B cell (primary cell): ENCODE measurements at places on chromosomes 2 and 18.

DNA sequence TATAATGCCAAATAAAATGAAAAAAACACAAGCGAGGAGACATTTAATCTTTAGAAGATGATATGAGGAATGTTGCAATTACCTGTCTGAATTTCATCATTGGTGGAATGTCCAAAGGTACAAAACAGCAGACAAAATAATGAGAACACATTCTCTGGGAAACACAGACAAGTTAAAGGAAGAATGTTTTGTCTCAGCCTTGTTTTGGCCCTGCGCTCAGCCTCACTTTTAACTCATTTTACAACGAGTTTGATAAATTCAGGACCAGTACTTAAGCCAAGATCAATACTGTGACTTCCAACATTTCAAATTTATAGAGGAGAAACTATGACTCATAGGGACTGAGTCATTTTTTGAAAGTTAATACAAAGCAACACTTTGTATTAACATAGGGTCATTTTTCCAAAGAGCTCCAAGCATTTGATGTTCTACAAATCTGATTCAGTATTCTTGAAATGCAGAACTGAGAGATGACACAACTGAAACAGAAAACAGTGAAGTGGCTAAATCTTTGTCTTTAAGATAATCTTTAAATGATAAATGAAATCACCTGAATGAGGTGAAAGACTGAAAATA, 833.2 kb upstream of the CHAC2 start:
- DNase-seq = no peak

DNA sequence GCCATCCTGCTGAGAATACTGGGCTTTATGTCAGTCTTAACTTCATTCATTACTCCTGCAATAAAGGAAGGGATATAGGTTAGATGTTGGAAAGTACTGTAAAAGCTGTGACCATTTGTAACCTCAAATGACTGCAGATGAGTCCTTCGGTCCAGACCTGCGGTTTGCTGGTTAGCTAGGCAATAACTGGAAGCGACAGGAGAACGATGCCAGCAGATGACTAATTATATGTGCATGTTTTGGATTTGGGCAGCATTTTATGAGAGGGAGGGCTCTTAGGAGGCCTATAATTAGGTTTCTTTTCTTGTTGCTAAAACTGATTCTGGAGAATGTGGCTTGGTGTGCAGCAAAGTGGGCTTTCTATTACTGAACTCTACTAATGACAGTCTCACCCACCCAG, 205.6 kb downstream of the TMEM182 start:
- DNase-seq = no peak

DNA sequence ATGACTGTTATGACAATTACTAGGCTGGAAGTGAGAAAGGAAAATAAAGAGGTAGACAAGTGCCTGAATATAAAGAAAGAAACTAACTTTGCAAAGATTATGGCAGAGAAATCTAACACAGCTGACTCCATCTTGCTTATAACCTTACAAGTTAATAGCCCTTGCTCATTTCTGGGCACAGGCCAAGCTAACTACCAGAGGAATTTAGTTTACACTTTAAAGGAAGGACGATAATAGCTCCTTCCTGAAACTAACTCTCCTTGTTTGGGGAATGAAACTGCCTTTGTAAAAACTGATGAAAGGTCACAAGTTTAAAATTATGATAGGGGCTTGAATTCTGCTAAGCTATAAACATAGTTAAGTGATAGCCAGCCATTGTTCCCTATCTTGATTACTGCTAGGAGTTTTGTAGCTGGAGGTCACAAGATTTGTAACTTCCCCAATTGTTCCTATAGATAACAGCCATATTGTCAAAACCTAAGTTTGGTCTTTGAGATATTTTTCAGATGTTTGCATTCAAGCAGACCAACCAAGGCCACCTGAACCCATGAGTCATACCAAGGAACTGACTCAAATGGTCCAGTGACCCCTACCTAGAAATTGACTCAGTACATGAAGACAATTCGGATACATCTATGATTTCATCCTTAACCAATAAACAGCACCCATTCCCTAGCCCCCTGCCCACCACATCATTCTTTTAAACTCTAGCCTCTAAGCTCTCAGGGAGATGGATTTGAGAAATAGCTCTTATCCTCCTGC, 209.2 kb upstream of the LRATD1 start:
- DNase-seq = no peak

DNA sequence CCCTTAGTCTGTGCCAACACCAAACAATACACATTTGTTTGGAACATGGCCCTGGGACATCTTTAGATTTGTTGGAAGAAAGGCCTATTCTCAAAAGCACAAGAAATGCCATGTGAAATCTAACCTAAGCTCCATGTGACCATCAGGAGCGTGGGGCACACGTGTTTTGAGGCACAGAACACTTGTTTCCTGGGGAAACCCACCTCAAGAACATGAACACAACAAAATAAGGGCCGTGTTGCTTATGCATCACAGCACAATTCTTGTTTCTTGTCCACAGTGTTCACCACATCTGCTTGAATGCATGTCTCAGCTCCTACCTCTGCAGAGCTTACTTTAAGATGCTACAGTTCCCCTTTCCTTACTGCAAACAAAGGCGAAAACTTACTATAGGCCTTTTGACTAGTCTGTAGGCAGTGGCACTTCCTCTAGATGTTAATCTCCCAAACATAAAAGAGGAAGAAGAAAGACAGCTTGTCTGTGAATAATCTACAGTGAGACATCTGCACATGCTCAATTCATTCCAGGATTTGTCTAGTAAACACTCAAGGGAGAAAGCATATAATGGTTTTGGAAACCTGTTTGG, 165.0 kb downstream of the ANKRD44 start:
- peak; percentile 93 for DNase-seq

DNA sequence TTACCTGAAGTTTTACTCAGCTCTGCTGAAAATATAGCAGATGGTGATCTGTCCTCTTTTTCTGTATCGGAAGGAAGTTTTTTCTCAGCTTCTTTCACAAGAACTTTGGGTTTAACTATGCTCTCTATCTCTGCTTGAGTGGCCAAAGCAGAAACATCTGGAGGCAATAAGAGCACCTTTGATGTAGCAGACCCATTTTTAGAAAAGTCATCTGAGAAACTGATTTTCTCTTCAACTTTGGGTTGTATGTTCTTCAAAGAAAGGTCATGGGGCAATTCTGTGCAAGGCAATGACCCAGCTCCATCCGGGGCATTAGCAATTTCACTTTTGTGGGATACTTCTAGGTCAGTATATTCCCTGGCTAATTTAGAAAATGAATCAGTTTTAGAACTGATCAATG, 25.2 kb downstream of the RTN4 start:
- no peak for DNase-seq
